A549 treated with ZK216348 at 1 μM for 4 hours (cell line): ENCODE measurements at places on chromosomes 5 and 9. TPM values are rescaled to one million over a fixed set of nuclear protein-coding genes. Genes with fewer than 3 reads are reported as not detected.

SPATA31A3 gene
- total RNA-seq: not detected in 5 replicates

ENTPD2 gene
- total RNA-seq: 1.0 to 2.3 TPM (median 1.5 TPM) in 5 replicates

MYMK gene
- total RNA-seq: not detected in 5 replicates

GNA14 gene
- total RNA-seq: 0.14 to 0.16 TPM in 2 of 5 replicates, not detected in the others

POLR3G gene
- total RNA-seq: 9.2 to 19.3 TPM (median 17.2 TPM) in 5 replicates

SYNPO gene
- total RNA-seq: 17.5 to 31.2 TPM (median 29.6 TPM) in 5 replicates

GAS1 gene
- total RNA-seq: 0.08 to 0.22 TPM (median 0.16 TPM) in 4 of 5 replicates, not detected in the other

CTNNA1 gene
- total RNA-seq: 182 to 215 TPM (median 194 TPM) in 5 replicates

MLANA gene
- total RNA-seq: not detected in 5 replicates

NUTM2F gene
- total RNA-seq: not detected in 5 replicates

IQGAP2 gene
- total RNA-seq: 0.95 to 2.7 TPM (median 1.7 TPM) in 5 replicates

GKAP1 gene
- total RNA-seq: 4.0 to 7.5 TPM (median 5.8 TPM) in 5 replicates

GRIN3A gene
- total RNA-seq: not detected in 5 replicates

PCDHA10 gene
- total RNA-seq: 0.02 to 0.11 TPM in 2 of 5 replicates, not detected in the others

CTNND2 gene
- total RNA-seq: 0.13 TPM in 1 of 5 replicates, not detected in the others

MELK gene
- total RNA-seq: 62.8 to 89.4 TPM (median 75.8 TPM) in 5 replicates

NEURL1B gene
- total RNA-seq: 2.9 to 5.5 TPM (median 4.2 TPM) in 5 replicates

MOB3B gene
- 6.9 to 11.2 TPM (median 9.3 TPM) in 5 replicates for total RNA-seq

SMIM15 gene
- 61.5 to 101 TPM (median 76.9 TPM) in 5 replicates for total RNA-seq

PCDHGA1 gene
- 0.22 to 0.40 TPM (median 0.30 TPM) in 5 replicates for total RNA-seq

OR1J2 gene
- not detected in 5 replicates for total RNA-seq

BAAT gene
- 0.42 to 0.57 TPM (median 0.51 TPM) in 5 replicates for total RNA-seq
